ENCODE measurements at places on chromosomes 2 and 18. TPM values are rescaled to one million over a fixed set of nuclear protein-coding genes. Genes with fewer than 3 reads are reported as not detected.

- peaks cover 26% of the 10 kb centered on the region for H3K4me1 ChIP-seq
- H3K27me3 ChIP-seq = peaks cover 7% of the 10 kb centered on the region
- H3K4me3 ChIP-seq = no peak overlapping the region
- no peak for DNase-seq
- peaks cover 35% of the 10 kb centered on the region for H3K36me3 ChIP-seq
Measured at GRCh38 chr2:101560780-101561315, 85.9 kb upstream of the RFX8 start.

GRCh38 chr18:73318739-73319479, 451.1 kb upstream of the NETO1 start:
- H3K27ac ChIP-seq = no peak overlapping the region
- H3K36me3 ChIP-seq = no peaks in the 10 kb centered on the region
- H3K4me1 ChIP-seq = no peaks in the 10 kb centered on the region
- no peaks in the 10 kb centered on the region for H3K27me3 ChIP-seq

- H3K27ac ChIP-seq = no peak overlapping the region
- no peaks in the 10 kb centered on the region for H3K4me1 ChIP-seq
- no peaks in the 10 kb centered on the region for H3K27me3 ChIP-seq
- no peaks in the 10 kb centered on the region for H3K36me3 ChIP-seq
- H3K4me3 ChIP-seq = no peak overlapping the region
- no peak for DNase-seq
Measured at GRCh38 chr2:220948579-220948978, 623.5 kb downstream of the EPHA4 start.

NEU2 gene
- total RNA-seq = not detected

MAP4K4 gene
- total RNA-seq = 77.5 TPM

DNA sequence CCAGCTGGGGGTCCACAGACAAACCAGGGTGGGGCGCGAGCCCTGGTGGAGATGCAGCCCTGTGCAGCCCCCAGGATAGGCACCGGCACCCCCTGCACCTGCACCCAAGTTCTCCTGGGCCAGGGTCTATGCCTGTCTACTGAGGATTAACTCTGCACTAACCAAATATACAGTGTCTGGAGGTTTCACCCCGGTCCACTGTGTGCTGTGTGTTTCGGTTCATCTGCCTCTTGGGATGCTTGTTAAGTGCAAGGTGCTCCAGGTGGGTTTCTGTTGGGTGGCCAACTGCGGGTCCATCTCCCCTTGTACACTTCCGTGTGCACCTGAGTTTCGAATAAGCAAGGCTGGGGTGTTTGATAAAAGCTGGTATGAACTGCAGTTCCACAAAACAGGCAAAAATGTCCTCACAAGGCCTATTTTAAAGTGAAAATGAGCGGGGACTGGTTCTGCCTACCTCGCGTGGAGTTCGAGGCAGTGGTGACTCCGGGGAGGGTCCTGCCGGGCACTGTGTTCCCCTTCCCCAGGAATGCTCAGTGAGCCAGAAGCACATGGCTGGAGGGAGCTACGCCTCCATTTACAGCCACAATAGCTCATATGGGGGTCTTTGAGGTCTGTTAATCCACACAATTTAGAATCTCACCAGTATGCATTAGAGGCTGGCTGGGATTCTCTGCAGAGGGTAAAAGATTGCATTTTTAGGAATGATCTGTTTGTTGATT, 70.7 kb downstream of the EDAR start:
- no peaks in the 10 kb centered on the region for H3K27me3 ChIP-seq
- DNase-seq = no peak
- H3K36me3 ChIP-seq = no peaks in the 10 kb centered on the region
- no peak overlapping the region for H3K27ac ChIP-seq
- H3K4me1 ChIP-seq = no peaks in the 10 kb centered on the region
- H3K4me3 ChIP-seq = no peak overlapping the region

DNA sequence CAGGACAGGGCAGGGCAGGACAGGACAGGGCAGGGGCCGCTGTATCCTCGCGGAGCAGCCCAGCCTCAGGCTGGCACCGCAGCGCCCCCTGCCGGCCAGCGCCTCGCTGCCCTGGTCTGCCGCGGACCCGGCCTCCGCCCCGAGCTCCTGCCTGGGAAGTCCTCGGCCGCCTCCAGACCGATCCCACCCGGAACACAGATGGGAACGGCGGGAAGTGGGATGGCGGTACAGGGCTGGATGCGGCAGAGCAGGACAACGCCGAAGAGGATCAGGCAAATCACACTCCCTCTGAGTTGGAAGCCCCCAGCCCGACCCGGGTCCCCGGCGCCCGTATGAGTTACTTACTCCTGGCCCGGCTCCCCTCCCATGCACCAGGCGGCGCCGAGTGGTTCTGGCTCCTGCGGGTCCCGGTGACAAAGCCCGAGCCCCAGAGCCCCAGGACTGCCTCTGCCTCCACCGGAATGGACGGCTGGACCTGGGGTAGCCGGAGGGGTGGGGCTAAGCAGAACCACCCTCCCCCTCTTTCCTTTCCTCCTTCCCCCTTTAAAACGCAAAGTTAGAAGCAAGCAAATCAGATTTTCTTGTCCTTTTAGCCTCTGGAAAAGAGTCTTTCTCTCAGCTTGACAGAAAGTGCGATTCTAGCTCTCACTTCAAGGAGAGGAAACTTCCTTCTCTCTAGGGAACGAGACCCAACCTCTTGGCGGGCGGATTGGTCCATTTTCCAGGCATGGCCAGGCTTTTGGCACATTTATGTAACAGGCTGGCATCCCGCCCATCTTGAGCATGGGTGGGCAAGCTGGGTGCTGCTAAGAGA, at the start of gene TP53I3:
TP53I3 (minus strand) TSS at position 449 of the 814 bp plus-strand sequence. CDS start 508 bp downstream, outside the sequence.
- H3K36me3 ChIP-seq = peaks cover 10% of the 10 kb centered on the region
- H3K27ac ChIP-seq = peak within 1 kb of the TSS; percentile 85
- DNase-seq = peak; percentile 84

HOXD3 gene
- total RNA-seq = not detected

- no peaks in the 10 kb centered on the region for H3K27me3 ChIP-seq
- H3K4me1 ChIP-seq = no peaks in the 10 kb centered on the region
- no peak for DNase-seq
Measured at GRCh38 chr18:75785206-75785605, 357.7 kb upstream of the SMIM21 start.

- H3K4me3 ChIP-seq = no peak overlapping the region
- H3K4me1 ChIP-seq = no peaks in the 10 kb centered on the region
- peaks cover 12% of the 10 kb centered on the region for H3K27me3 ChIP-seq
Measured at GRCh38 chr2:240411261-240412160, 24.0 kb upstream of the GPC1 start.

- no peaks in the 10 kb centered on the region for H3K4me1 ChIP-seq
- no peaks in the 10 kb centered on the region for H3K27me3 ChIP-seq
- H3K27ac ChIP-seq = no peak overlapping the region
- peak; percentile 19 for DNase-seq
- no peak overlapping the region for H3K4me3 ChIP-seq
Measured at GRCh38 chr18:5066380-5066977, 130.6 kb downstream of the AKAIN1 start.

SCYGR8 gene
- total RNA-seq = not detected

DNA sequence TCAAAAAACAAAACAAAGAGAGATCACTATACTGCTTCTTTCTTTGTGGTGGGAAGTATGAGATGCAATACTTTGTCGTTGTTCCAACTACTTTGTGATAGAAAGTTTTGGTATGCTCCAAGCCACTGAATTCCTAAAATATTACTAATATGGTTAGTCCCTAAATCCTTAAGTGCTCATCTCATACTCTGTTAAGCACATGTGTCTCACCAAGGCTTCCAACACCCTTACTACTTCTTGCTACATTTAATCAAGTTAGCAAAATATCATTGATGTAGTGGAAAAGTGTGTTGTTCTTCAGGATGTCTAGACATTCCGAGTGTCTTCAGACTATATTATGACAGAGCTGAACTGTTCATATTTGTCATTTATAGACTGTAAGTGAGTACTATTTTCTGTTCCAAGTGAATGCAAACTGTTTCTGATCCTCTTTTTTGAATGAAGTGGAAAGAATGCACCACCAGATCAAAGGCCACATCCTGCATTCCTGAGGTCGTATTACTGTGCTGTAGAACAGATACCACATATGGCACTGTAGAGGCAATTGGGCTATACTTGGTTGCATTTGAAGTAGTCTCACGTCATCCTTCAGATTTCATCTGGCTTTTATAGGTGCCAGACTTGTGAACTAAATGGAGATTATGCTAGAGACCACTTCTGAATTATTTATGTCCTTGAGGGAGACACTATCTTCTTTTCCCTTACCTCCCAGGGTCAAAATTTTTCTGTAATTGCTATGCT, 298.4 kb upstream of the ZNF521 start:
- H3K4me3 ChIP-seq = no peak overlapping the region
- no peaks in the 10 kb centered on the region for H3K36me3 ChIP-seq
- H3K4me1 ChIP-seq = no peaks in the 10 kb centered on the region
- H3K27me3 ChIP-seq = no peaks in the 10 kb centered on the region
- DNase-seq = no peak

DNA sequence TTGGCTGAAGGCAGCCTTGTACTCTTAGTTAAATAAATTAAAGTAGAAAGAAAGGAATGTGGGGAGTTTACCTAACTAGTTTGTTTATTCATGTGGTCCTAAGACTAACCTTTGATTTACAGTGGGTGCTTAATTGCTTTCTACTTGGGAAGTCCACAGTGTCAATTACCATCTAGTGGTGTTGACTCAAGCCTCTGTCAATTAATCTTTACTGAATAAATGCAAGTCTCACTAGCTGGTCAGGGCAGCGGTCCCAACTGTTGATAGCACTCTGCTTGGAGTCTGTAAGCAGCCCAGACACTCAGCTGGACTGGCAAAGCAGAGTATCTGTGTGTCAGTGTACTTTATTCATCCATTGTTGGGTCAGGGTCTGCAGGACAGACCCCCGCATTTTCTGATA, 15.8 kb downstream of the ZNF514 start:
- peaks cover 14% of the 10 kb centered on the region for H3K36me3 ChIP-seq
- no peak for DNase-seq
- H3K27ac ChIP-seq = no peak overlapping the region

DNA sequence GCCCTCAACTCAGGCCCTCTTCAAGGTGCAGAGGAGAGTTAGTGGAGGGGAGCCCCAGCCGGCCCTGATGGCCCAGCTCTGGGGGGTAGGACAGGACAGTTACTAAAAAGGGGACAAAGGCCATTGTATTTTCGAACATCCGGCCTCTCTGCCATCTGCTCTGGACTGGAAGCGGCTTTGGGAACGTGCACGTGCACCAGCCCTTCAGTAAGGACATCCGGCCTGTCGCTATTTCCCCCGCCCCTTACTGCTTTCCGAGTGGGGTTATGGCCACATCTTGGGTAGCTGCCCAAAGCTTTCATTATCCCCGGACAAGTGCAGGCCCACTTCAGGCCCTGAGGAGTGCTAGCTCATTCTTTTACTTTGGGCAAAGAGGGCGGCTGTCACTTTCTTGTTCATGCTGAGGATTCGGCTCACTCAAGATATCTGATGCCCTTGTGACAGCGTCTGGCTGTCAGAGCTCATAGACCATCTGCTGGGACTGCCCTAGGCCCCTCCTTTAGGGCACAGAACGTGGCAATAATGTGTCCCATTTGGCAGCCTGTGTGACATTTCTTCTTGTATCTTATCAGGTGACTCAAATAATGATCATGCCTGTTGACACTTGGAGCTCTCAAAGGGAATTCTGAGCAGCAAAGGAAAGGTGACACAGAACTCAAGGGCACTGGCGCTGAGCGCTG, 17.5 kb downstream of the SLC4A3 start:
- H3K27me3 ChIP-seq = peaks cover 7% of the 10 kb centered on the region
- H3K4me3 ChIP-seq = no peak overlapping the region
- no peaks in the 10 kb centered on the region for H3K36me3 ChIP-seq
- H3K4me1 ChIP-seq = peaks cover 6% of the 10 kb centered on the region

GRCh38 chr2:46445556-46445955, 33.8 kb upstream of the TMEM247 start:
- H3K27me3 ChIP-seq = peaks cover 11% of the 10 kb centered on the region
- H3K36me3 ChIP-seq = peaks cover 6% of the 10 kb centered on the region
- no peak overlapping the region for H3K27ac ChIP-seq
- DNase-seq = no peak
- H3K4me1 ChIP-seq = peaks cover 2% of the 10 kb centered on the region
- no peak overlapping the region for H3K4me3 ChIP-seq

GRCh38 chr18:55048892-55049291, 89.6 kb upstream of the CCDC68 start:
- H3K4me3 ChIP-seq = no peak overlapping the region
- H3K27me3 ChIP-seq = peaks cover 2% of the 10 kb centered on the region
- H3K27ac ChIP-seq = no peak overlapping the region
- no peaks in the 10 kb centered on the region for H3K36me3 ChIP-seq
- H3K4me1 ChIP-seq = no peaks in the 10 kb centered on the region

DNA sequence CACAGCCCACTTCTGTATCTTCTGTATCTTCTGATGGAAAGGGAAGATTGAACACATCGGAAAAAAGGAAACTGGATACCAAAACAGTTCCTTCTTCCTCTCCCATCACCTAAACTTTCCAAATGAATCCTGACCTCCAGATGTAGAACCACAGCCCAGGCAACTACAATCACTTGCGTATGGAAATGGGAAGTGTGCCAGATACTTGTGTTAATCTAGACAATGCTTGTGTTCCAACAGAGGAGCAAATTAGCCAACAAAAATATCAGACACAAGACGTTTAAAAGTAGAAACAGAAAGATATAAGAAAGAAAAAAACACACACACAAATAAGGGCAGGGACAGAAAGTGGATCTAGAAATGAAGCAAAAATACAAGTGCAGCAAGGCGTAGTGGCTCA, 31.4 kb upstream of the DUSP2 start:
- DNase-seq = no peak
- peaks cover 8% of the 10 kb centered on the region for H3K4me1 ChIP-seq
- H3K27ac ChIP-seq = no peak overlapping the region
- H3K27me3 ChIP-seq = peaks cover 4% of the 10 kb centered on the region

DNA sequence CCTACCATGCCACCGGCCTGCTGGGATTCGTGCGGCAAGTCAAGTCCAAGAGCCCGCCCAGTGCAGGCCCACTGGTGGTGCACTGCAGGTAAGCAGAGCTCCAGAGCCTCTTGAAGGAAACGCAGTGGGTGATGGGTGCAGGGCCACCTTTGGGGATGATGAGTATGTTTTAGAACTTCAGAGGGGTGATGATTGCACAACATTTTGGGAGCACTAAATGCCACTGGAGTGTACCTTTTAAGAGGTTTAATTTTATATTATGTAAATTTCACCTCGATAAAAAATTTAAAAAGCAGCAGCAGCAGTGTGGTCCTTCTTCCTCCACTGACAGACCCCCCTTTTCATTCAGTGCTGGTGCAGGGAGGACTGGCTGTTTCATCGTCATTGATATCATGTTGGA, 233.1 kb upstream of the RAB12 start:
- H3K4me3 ChIP-seq = no peak overlapping the region
- no peak for DNase-seq
- H3K4me1 ChIP-seq = no peaks in the 10 kb centered on the region
- H3K27ac ChIP-seq = no peak overlapping the region
- no peaks in the 10 kb centered on the region for H3K27me3 ChIP-seq

- no peak overlapping the region for H3K4me3 ChIP-seq
- no peaks in the 10 kb centered on the region for H3K27me3 ChIP-seq
- no peaks in the 10 kb centered on the region for H3K36me3 ChIP-seq
Measured at GRCh38 chr18:3214855-3215637, 4.7 kb downstream of the MYOM1 start.

- H3K27me3 ChIP-seq = peaks cover 15% of the 10 kb centered on the region
- no peak overlapping the region for H3K27ac ChIP-seq
- no peaks in the 10 kb centered on the region for H3K36me3 ChIP-seq
- DNase-seq = no peak
- H3K4me1 ChIP-seq = peaks cover 7% of the 10 kb centered on the region
Measured at GRCh38 chr2:222982909-222983265, 69.1 kb upstream of the KCNE4 start.

- no peaks in the 10 kb centered on the region for H3K36me3 ChIP-seq
- H3K27me3 ChIP-seq = peaks cover 2% of the 10 kb centered on the region
- H3K27ac ChIP-seq = no peak overlapping the region
- no peak overlapping the region for H3K4me3 ChIP-seq
- H3K4me1 ChIP-seq = no peaks in the 10 kb centered on the region
Measured at GRCh38 chr18:5106730-5107129, 90.3 kb downstream of the AKAIN1 start.

Measured in activated CD4-positive, alpha-beta memory T cell treated with anti-CD3 and anti-CD28 coated beads, Interleukin-2, amount 10 ng/mL, durations not matched to agents 7 days and 5 days (primary cell).